ENCODE measurements at places on chromosomes 2 and 18.

DNA sequence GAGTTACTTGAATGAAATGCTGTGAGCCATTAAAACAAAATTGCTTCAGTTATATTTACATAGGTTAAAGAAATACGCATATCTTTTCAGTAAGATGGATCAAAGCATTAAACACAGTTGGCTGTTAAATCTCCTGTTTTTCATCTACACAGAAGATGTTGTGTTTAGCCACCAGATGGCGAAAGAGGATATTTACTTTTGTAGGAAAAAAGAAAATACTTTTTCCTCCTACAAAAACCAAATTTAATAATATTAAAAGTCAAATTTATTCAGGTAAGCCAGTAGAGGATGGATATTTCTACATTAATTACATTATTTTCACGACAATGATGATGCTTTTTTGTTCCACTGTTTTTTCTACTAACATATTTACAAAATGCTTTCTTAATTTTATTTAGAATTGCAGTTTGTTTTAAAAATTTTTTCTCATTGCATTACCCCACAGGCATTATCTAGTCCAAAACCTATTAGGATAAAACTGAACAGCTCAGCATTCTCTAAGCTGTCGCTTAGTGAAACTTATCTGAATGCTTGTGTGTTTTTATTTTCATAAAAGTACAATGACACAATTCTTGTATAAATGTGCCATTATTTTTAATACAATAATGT, 173.7 kb downstream of the ASXL3 start:
- DNase-seq = no peak

- no peak for DNase-seq
Measured at GRCh38 chr2:42161444-42161843, 7.7 kb upstream of the EML4 start.

DNA sequence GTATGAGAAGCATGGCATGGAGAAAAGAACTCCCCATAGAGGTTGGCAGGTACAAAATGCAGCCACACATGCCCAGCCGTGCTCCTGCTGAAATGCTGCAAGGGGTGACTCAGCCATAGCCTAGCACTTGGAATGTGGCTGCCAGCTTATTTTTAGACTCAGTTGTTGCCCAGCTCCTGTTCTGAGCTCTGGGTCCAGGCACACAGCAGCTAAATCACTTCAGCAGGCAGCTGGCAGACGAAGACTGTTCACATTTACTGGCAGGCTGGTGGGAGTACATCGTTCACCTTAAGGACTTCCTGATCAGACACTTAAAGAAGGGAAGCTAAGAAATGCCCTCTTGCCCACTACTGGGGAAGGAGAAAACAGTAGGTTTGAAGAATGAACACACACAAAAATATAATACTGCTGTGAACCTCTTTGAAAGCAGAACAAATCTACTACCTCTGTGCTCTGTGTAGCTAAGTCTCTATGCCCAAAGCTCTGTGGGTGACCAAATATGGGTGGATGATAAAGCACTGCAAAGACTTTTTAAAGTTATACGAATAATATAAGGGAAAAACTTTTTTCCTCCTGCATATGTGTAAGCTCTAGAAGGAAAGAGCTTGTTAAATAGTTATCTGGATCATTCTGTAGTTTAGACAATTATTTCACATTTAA, 146.1 kb downstream of the LNPK start:
- no peak for DNase-seq

GRCh38 chr2:151053661-151053990, 208.0 kb downstream of the RBM43 start:
- no peak for DNase-seq

DNA sequence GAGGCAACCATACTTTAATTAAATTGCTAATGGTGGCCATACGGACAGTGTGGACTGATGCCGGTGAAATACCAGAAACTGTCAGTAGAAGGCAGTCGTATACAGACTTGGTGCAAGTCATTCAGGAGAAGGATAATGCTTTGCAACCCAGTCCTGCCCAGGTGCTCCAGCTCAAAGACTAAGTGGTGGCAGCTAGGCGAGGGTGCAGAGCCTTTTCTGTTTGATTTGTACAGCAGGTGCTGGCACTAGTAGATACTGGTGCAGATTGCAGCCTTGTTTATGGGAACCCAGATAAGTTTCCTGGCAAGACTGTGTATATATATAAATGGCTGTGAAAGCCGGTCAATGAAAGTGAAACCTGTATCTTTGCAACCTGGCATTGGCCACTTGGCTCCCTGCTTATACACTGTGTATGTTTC, 208.3 kb upstream of the SYT4 start:
- DNase-seq = no peak

DNA sequence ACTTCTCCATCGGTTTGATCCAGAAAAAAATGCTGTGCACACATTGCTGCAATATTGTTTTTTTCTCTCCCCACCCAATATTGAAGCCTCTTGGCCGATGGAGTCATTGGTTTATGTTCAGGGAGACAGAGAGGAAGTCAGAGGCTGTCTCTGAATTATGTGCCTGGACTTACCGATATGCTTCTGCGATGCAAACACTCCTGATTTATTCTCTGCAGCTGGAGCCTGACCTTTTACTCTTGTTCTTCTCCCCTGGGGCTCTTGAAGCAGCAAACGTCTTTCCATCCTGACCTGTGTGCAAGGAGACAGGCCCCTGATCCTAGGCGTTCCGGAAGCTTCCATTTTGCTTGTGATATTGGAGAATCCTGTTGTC, 99.6 kb downstream of the PTGR3 start:
- DNase-seq = no peak

GRCh38 chr2:222433332-222434173, 9.2 kb downstream of the SGPP2 start:
- no peak for DNase-seq

DNA sequence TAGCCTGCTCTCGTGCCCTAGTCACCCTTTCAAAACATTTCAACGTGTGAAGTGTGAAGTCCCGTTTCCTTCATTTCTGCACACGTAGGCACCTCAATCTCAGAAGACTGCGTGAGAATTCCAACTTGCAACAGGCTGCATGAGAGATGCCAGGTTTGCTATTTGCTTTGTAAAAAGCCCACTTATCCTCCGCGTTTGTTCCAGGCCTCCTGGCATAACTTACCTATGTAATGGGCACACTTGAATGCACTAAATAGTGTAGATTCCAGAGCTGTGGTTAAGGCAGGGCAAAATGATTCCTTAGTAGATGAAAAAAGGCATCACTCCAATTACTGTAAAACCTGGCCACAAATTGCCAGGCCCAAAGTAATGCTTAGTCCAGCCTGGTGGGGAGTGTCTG, 179.6 kb downstream of the INO80D start:
- no peak for DNase-seq

DNA sequence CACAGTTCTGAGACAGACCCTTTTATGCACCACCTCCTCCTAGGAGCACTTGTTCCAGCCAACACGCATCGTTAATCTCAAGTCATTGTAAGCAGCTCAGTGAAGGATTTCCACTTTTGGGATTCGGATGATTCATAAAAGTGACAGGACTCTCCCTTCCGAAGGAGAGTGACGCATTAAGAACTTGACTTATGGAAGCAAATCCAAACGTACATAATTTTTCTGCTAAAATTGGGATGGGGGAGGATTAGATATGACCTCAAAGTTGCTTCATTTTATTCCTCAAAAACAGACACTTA, 165.7 kb downstream of the TWIST2 start:
- DNase-seq = no peak

DNA sequence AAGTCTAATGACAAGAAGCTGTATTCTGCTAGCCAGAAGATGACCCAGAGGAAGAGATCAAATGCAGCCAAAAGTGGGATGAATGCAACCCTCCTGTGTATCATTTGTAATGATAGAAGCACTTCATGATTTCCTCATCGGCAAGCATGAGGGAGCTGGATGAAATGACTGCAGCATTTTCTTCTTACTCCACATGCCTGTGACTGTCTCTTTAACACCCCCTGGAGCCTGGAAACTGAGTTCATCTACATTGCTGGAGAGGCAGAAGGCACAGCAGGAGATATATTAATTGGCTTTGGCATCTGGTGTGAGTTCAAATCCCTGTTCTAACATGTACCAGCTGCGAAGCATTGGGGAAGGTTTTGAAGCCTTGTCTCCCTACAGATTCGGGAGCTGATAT, 37.7 kb downstream of the ID2 start:
- DNase-seq = no peak

GRCh38 chr2:67667054-67667908, 270.1 kb downstream of the ETAA1 start:
- no peak for DNase-seq

- peak; percentile 46 for DNase-seq
Measured at GRCh38 chr18:76619261-76619620, 124.2 kb upstream of the ZNF516 start.

DNA sequence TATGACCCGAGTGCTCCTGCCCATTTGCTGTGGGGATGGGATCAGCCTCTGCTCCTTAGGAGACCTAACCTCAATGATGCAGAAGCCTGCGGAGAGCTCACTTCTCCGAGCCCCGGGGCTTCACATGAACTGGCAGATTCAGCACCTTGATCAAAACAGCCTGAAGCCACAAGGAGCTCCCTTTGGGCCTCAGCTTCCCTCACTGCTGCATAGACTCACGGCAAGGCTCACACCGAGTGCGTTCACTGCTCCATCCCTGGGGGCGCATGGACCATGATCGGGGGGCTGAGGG, 33.0 kb downstream of the CRACDL start:
- no peak for DNase-seq

DNA sequence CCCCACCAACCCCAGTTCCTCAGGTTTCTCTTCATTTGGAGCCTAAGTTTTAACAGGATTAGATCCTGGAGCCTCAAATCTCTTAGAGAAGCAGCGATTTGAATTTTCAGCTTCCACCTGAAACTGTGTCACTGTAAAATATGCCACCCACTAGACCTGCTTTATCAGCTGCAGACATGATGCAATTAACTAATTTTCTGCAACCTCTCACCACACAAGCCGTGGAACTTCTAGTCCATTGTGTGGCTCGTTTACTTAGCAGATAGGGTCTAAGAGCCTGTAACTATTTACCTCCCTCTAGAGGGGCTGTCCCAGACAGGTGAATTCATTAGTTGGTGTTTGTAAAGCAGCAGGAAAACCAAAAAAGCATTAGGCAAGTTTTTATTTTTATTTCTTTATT, 31.6 kb upstream of the FZD5 start:
- DNase-seq = no peak

- no peak for DNase-seq
Measured at GRCh38 chr2:188607501-188607900, 315.8 kb downstream of the GULP1 start.

GRCh38 chr2:201813996-201814760, 7.8 kb downstream of the CDK15 start:
- DNase-seq = no peak

- peak; percentile 54 for DNase-seq
Measured at GRCh38 chr2:12501469-12502158, 215.1 kb upstream of the TRIB2 start.

GRCh38 chr2:120590841-120591240, 144.8 kb upstream of the GLI2 start:
- no peak for DNase-seq

DNA sequence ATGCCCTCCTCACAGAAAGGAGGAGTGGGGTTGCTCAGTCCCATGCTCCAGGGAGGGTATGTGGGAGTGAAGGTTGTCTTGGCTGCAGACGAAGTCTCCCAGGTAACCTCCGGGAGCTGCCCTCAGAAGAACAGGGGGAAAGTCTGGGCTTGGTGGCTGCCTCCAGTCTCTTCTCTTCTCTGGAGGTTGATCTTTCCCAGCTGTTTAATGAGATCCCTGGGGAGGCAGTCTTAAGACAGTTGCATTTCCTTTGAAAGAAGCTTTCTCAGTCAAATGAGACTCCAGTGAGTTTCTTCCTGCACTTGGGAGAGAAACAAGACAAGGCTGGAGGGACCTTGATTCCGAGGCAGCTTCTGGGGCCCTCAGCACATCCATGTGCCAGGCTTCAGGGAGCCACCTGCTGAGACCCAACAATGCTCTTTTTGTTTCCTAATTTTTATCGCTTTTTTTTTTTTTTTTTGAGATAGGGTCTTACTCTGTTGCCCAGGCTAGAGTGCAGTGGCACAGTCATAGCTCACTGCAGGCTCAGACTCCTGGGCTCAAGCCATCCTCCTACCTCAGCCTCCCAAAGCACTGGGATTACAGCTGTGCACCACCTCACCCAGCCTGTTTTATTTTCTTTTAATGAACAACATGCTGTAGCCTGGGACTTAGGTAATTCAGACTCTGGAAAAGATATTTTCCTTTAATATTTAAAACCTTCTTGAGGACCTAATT, 71.7 kb upstream of the TPO start:
- no peak for DNase-seq

- DNase-seq = no peak
Measured at GRCh38 chr18:28183418-28184078, 6.6 kb upstream of the CDH2 start.

DNA sequence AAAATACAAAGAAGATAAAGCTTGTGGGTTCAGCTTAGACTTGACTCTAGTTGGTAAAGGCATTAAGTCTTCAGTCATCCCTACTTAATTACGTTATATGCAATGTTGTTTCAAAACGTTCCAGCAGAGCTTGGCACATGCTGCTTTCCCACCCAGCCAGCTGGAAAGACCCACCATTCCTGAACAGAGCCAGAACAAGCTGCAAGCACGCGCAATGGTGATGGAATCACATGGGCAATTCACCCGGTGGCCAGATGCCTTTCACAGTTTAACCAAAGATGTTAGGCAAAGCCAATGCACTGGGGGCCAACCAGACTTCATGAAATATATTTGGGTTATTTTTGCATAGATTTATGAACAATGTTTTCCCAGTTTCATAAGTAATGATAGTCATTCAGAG, 123.4 kb upstream of the CDH20 start:
- DNase-seq = no peak

DNA sequence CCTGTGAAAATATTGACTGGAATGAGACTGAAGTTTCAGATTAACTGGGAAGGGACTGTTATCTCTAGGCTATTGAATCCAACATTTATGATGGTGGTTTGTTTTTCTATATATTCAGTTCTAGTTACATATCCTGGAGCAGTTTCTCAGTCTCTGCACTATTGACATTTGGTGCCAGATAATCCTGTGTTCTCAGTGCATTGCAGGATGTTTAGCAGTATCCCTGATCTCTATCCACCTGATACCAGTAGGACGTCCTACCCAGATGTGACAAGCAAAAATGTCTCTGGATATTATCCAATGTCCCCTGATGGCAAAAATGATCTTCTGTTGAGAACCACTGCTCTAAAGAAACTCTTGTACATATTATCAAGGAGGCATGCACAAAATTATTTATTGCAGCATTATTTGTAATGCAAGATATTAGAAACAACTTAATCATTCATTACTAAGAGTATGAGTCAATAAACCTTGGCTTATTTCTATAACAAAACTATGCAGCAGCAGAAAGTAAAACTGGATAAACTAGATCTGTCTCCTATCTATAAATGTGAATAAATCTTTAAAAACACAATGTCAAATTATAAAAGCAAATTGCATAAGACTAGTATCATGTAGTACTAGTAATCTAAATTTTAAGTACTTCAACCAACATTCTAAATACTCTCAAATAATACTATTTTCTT, 369.3 kb upstream of the RND3 start:
- DNase-seq = no peak

DNA sequence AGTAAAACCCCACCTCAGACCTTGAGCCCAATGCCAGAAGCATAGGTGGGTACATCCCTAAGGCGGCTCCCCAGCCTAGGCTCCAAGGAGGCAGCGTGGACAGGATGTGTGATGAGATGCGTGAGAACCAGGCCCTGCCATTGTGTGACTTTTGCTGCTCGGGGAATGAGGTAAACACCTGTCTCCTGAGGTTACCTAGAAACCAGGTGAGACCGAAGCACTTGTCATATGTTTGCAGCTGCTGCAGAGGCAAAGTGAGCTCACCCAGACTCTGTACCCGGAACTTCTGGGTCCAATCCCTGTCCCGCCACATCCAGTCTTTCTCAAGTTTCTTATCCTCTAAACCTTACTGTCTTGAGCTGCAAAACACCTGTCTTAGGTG, 3.4 kb downstream of the FBLN7 start:
- DNase-seq = no peak

All from inflammatory macrophage (primary cell).